H9 (cell line): ENCODE measurements at places on chromosomes 1 and 21. TPM values are rescaled to one million over a fixed set of nuclear protein-coding genes. Genes with fewer than 3 reads are reported as not detected.

- no peak overlapping the region for H3K27ac ChIP-seq
- H3K4me3 ChIP-seq = no peak overlapping the region
- H3K27me3 ChIP-seq = no peaks in the 10 kb centered on the region
- peak; percentile 45 for DNase-seq
- H3K4me1 ChIP-seq = peaks cover 7% of the 10 kb centered on the region; the same call in 1 of the 2 replicates
Observed at GRCh38 chr1:229254910-229255541, 15.9 kb upstream of the RAB4A start.

- peaks cover 3% of the 10 kb centered on the region; the same call in 1 of the 2 replicates for H3K4me1 ChIP-seq
- H3K27ac ChIP-seq = no peak overlapping the region
- H3K4me3 ChIP-seq = no peak overlapping the region; the same call in 2 of the 3 replicates
- DNase-seq = no peak
- no peaks in the 10 kb centered on the region for H3K36me3 ChIP-seq
Observed at GRCh38 chr1:151002051-151002450, 4.7 kb downstream of the MINDY1 start.

- no peak overlapping the region for H3K4me3 ChIP-seq
- H3K27ac ChIP-seq = no peak overlapping the region
- no peak for DNase-seq
- H3K36me3 ChIP-seq = no peaks in the 10 kb centered on the region; the same call in 2 of the 3 replicates
Observed at GRCh38 chr1:245578308-245578707, 423.5 kb downstream of the KIF26B start.

- H3K36me3 ChIP-seq = no peaks in the 10 kb centered on the region
- no peak overlapping the region for H3K4me3 ChIP-seq
- H3K4me1 ChIP-seq = no peaks in the 10 kb centered on the region
- no peak overlapping the region for H3K27ac ChIP-seq
- no peaks in the 10 kb centered on the region for H3K27me3 ChIP-seq
Observed at GRCh38 chr1:209546390-209547085, 37.0 kb upstream of the CAMK1G start.

TNFRSF18 gene
- total RNA-seq = 1.9 and 2.0 TPM in 2 replicates

OR6K3 gene
- not detected in 2 replicates for total RNA-seq

DNA sequence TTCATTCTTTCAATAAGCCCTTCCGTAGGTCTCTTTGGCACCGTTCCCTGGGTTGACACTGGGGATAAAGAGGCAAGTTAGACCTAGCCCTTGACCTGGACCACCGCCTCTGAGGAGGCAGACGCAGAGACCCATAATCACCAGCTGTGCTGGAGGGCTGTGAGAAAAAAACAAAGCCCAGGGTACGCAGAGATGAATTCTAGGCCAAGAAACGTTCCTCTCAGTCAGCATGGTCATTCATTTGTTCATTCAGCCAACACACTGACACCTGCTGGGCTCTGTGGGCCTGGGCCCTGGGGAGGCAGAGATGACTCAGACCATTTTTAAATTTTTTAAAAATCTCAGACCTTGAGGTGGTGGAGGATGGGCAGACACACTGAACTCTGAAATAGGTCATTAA lies 26.3 kb upstream of the TRABD2B start:
- H3K36me3 ChIP-seq = no peaks in the 10 kb centered on the region
- no peaks in the 10 kb centered on the region for H3K27me3 ChIP-seq
- peak; percentile 10 for DNase-seq

TMPRSS15 gene
- not detected in 2 replicates for total RNA-seq

DNA sequence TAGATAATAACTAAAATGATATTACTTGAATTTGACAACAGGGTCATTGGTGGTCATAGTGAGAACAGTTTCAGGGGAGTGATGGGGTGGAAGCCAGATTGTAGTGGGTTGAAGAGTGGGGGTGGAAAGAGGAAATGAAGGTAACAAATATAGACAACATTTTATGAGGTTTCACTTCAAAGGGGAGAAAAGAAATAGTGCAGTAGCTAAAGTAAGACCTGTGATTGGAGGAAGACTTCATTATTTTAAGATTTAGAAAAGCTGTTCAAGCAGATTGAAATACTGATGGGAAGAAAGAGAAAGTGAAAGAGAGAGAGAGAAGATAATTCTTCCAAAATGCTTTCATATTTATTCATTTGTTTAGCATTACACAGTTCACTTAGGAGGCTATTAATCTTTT lies 52.0 kb upstream of the KCNA3 start:
- H3K4me1 ChIP-seq = no peaks in the 10 kb centered on the region; the same call in 1 of the 2 replicates
- H3K36me3 ChIP-seq = no peaks in the 10 kb centered on the region
- no peak for DNase-seq
- no peak overlapping the region for H3K27ac ChIP-seq
- no peak overlapping the region for H3K4me3 ChIP-seq

FHAD1 gene
- 1.2 and 1.9 TPM in 2 replicates for total RNA-seq
